ENCODE measurements at places on chromosomes 5 and 9.

- DNase-seq = no peak
Observed at GRCh38 chr9:95940265-95940664, 64.8 kb downstream of the ERCC6L2 start.

DNA sequence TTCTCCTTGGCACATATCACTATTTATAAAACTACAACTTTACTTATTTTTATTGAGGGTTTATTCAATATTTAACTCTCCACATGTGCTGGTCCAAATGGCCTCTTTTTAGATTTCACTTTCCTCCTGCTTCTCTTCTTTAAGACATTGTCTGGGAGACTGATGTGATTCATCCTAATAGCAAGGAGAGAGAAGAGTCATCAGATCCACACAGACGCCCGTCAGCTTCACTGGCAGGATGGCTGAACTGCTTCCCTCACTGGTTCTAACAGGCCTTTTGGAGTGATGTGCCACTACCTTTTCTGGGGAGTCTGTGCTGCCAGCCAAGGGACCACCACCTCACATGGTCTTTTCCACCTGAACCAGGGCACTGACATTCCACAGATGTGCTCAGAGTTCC lies 16.5 kb upstream of the ROR2 start:
- no peak for DNase-seq

- no peak for DNase-seq
Observed at GRCh38 chr9:127905004-127905728, 5.8 kb upstream of the ST6GALNAC6 start.

- DNase-seq = no peak
Observed at GRCh38 chr5:80037366-80037765, 2.2 kb downstream of the THBS4 start.

GRCh38 chr9:105233873-105234272 lies 10.6 kb upstream of the SLC44A1 start:
- no peak for DNase-seq

DNA sequence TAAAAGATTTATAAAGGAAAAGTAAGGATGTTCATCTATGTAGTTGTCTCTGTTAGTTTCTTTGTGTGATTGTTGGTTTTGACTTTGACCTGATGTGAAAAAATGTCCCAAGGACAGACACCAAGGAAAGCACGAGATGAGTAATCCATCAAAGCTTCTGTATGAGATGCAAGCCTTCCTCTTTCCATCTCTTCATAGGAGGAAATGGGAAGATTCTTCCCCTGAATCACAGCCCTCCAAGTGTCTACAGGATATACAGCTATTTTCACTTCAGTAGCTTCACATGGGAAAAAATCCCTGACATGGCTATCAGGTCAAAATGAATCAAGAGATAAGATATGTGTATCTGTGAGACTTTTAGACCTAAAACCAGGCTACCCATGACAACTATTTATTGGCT lies 29.0 kb upstream of the CEMIP2 start:
- DNase-seq = no peak

Data from stimulated activated CD8-positive, alpha-beta memory T cell treated with anti-CD3 and anti-CD28 coated beads, Interleukin-7, amount 100 ng/mL, for 1 hour (primary cell).